HepG2 (cell line): ENCODE measurements at places on chromosomes 5 and 9.

DNA sequence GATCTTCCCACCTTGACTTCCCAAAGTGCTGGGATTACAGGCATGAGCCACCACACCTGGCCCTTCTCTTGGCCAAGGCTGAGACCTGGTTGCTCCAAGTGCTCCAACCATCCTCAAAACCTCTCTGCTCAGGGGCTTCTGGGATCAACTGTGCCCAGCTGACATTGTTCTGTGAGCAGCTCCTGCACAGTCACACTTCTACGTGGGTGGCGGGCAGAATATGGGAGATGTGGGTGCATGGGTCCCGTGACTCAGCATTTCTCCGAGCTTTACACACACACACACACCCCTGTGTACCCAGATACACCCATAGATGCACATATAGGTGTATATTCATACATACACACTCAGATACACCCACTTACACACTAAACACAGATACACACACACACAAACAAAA lies 10.5 kb upstream of the MYORG start:
- DNase-seq = no peak

DNA sequence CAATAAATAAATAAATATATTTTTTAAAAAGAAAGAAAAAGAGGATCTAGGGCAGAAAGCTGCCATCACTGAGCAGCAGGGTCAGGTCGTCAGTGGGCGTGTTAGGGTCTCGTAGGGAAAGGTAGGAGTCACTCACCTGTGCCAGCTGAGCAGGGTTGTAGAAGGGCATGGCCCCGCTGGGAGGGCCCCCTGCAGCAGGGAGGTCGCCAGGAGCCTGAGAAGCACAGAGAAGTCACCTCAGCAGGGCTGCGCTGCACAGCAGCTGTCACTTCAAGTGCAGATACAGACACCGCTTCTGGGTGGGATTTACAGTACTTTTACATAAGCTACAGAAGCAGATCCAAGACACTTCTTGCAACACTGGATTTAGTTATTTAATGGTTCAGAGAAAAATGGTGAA lies 4.0 kb upstream of the INPP5E start:
- no peak for DNase-seq

DNA sequence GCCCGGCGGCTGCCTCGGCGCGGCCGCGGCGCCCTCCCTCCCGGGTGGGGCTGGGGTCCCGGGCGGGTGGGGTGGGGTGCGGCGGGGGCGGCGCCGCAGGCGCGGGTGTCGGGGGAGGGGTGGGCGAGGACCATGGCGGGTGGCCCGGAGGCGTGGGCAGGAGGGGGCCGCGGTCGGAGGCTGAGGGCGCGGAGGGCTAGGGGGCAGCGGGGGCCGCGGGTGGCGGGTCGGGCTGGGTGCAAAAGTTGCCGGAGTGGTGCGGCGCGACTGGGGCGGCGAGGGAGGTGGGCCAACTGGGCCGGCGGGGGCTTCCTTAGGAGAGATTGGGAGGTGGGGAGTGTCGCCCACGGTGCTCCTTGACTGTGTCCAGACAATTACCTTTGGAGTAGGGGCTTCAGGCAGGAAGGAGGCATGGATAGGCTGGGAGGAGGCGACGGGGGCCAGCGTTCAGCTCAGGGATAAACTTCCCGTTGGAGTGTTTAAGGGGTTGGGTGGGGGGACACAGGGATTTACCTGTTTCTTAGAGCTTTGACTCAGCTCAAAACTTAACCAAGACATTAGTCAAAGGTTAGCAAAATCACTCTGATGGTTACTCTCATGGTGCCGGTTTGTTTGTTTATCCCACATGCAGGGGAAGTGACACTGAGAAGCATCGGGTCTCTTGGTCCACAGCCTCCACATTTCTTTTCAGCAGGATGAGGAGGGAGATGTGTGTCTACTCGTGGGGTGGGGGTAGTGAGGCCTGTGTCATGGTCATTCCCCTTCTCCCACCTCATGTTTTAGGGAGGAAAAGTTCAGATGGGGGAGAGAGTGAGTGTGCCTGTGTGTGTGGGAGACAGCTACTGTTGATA lies 859 bp downstream of the CSNK1G3 start:
- DNase-seq = peak; percentile 39

DNA sequence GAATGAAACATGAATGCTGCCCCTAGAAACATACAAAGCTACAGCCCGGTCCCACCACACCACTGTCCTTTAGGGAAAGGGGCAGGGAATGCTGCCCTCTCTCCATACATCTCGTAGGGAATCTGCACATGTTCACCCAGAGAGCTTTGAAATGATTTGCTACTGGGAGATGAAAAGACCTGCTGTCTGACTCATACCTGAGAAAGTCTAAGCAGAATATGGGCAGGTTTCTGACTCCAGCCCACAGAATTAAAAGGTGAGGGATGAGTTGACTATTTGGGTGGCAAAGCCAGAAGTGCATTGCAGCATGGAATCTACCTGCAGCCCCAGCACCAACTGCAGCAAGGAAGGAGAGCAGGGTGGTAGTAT lies 297.9 kb downstream of the TLE1 start:
- DNase-seq = no peak

DNA sequence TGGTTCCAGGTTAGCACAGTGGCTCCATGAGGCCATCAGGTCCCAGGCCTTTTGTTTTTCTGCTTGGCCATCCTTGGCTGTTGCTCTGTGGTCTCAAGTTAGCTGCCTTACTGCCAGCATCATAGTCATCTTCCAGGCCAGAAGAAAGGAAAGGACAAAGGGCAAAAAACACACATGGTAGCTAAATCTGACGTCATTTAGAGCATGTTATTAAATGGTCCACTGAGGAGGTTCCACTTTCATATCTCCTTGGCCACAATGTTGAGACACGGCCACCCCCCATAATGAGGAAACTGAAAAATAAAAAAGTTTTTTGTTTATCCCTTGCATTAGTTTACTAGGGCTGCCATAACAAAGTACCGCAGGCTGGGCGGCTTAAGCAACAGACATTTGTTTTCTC lies 106.4 kb upstream of the NIPBL start:
- DNase-seq = no peak

- no peak for DNase-seq
Measured at GRCh38 chr5:124262470-124262869, 484.0 kb downstream of the ZNF608 start.

DNA sequence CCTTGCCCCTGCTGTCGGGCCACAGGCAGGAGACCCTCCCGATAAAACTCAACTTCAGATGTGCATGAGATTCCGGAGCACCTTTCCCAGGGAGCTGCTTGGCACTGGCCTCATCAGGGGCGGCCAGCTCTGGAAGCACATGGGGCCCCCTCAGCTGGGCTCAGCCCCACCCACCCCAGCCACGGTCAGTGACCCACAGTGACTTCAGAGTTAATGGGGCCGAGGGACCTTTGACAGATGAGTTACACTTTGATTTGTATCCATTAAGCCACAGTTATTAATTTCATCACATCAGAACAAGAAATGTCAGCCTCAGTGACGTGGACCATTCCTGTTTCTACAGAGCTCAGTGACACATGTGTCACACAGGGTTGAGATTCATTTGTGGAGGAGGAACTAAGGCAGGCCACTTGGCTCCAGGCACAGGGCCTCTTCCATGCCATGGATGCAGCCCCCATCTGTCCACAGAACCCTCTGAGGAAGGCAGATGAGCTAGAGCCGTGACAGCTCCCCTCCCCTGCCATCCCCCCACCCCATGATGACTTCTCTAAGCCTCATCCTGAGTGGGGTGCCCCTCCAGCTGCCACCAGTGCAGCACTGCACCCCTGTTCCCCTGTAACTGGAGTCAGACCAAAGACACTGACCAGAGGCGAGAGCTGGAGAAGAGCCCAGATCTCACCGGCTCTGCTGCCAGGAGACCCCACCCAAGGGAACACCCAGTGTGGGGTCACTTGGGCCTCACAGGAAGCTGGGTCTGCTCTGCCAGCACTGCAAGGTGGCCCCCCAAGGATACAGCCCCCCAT lies 69.4 kb upstream of the ADAMTS2 start:
- DNase-seq = no peak

DNA sequence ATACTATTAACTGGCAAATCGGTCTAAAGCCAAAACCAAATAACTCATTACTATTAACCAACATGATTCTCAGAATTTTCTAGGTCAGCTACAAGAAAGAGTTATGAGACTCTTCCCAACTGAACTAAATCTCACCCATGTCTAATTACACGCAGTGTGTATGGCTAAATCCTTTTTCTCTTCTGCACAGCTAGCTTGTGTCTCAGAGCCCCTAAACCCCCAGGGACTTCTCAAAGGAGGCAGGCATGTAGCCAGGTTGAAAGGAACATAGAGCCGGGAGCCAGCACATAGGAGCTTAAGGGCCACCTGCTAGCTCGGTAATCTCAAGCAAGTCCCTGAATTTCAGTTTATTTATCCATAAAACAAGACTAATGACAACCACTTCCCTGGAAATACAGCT lies 2.2 kb upstream of the GZMK start:
- DNase-seq = no peak
